ENCODE measurements at places on chromosomes 4 and X.

- no peak for DNase-seq
Measured at GRCh38 chr4:128334256-128334655, 46.6 kb upstream of the PGRMC2 start.

DNA sequence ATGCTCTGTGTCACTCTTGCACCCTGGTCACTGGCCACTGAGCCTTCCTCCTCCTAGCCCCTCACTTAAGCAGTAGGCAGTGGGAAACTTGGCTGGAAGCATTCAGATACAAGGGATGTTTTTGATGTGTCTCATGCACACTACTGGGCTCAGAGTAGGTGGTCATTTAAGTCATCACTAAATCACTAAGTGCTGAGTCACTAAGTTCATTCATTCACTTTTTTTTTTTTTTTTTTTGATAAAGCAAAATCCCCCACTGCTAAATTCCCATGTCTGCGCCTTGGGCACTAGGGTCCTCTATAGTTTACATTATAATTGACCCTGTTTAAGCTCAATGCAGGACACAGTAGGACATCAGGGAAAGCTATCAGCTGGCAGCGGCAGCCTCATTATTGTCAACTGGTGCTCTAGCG lies 182.4 kb upstream of the MBNL3 start:
- DNase-seq: no peak

GRCh38 chrX:17990532-17990931 lies 129.4 kb upstream of the RAI2 start:
- no peak for DNase-seq

GRCh38 chrX:113510586-113510985 lies 670.0 kb upstream of the AMOT start:
- DNase-seq: no peak

GRCh38 chr4:158314756-158315487 lies 104.6 kb downstream of the TMEM144 start:
- no peak for DNase-seq

DNA sequence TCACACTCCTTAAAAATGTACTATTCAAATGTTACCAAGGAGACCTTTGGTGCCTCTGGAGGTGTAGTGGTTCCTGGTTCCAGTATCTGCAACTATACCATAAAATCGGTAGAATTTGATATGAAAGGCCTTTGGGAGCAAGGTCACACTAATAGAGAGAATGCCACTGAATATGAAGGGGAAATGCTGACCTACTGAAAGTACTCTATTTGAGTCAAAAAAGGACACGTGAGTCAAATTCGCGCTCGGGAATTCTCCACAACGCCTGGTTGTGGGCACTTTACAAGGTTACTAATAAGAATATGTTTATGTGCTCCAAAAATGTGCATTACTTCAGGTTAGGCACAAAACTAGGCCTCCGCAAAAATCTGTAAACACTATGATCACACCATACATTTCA lies 39.5 kb upstream of the RELL1 start:
- no peak for DNase-seq

GRCh38 chr4:30901461-30902451 lies 181.6 kb downstream of the PCDH7 start:
- no peak for DNase-seq

DNA sequence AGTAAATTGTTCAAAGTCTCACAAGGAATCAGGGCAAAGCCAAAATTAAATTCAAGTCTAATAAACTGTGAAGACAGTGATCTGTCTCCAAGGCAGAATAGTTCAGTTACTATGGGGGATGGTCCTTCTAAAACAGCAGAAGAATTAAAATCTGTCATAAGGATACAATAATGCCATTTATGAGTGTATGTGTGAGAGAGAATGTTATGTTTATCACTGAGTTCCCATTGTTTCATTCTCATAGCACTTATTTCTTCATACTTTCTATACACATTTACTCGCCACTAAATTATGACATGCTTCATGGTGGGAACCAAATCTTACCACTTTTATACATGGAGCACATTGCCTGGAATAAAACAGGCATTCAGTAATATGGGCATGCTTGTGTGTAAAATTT lies 102.5 kb downstream of the AMMECR1 start:
- no peak for DNase-seq

DNA sequence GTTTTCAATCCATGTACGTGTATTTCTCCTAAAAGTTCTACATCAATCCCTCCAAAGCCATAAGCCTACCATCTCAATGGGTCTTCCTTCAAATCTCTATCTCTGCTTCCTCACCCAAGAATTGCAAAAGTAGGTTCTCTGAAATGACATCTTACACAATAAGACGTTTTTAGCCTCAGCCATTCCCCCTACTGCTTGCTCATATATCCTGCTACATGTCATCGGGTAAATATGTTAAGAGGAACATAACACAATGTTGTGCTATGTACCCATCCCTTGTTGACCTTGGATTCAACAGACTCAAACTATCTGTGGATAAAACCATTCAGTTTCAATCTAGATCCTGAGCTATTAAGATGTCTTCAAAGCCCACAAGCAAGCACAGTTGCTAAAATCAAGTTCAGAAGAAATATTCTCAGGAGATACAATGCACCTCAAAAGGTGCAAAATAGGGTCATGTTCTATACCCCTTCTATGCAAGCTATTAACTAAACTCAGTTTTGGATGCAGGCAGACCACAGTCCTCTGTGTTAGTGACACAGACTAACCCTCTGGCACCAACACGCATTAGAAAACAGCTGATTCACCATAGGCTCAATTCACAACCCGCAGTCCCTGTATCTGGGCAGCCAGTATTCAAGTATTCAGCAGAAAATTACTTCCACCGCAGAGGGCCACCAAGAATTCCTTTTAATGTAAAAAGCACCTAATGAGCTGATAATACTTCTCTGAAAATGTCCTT lies 56.8 kb downstream of the CD99L2 start:
- DNase-seq: no peak

- DNase-seq: no peak
Measured at GRCh38 chr4:184681916-184682315, 32.4 kb downstream of the PRIMPOL start.

- DNase-seq: peak; percentile 73
Measured at GRCh38 chr4:153249199-153250041, 45.2 kb downstream of the TRIM2 start.

GRCh38 chrX:45849261-45849862 lies 648.7 kb upstream of the DIPK2B start:
- no peak for DNase-seq

DNA sequence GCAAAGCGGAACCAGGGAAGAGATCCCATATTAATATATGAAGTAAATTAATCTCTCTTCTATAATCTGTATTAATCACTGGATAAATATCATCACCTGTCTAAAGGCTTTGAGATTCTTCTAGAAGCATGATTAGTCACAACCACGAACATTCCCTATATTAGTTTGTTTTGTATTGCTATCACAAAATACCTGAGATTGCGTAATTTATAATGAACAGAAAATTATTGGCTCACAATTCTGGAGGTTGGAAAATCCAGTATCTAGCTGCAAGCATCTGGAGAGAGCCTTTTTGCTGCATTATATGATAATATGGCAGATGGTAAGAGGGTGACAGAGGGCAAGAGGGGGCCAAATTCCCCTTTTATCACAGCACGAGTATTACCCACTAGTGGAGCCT lies 532.6 kb upstream of the EPHA5 start:
- DNase-seq: no peak

DNA sequence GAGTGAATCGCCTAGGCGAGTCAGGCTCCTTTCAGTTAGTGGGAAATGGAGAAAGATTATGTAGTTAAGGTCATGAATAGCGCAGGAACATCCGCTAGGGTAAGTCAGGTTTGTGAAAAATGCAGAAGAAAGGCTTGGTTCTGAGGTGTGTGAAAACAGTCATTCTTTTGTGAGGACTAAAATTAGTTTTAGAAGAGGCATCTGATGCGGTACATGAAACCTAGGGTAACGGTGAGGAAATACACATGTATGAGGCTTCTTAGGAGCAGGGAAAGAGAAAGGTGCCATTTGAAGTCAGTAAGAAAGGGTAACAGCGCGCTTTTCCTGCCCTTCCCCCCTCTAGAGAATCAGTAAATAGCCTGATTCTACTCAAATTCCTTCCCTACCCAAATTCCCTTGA lies 570 bp upstream of the RNF128 start:
- DNase-seq: no peak

- DNase-seq: no peak
Measured at GRCh38 chr4:21884615-21885014, 64.0 kb downstream of the KCNIP4 start.

DNA sequence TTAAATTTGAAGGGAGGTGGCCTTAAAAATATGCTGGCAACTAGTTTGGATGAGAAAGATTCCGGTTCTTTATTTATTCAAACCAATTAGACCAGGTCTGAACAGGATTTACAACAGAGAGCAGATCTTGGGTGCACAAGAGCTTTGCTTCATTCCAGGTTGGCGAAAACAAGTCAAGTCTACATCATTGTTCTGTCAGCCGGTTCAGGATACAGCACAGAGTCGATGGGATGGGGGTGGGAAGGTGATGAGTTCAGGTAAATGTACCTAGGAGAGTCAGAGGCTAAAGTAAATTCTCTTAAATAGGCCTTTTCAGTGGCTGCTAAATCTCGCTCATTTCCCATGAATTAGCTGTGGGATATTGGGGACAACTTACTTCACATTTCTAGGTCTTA lies 882 bp upstream of the STIM2 start:
- no peak for DNase-seq

- DNase-seq: no peak
Measured at GRCh38 chrX:129958814-129959492, 23.5 kb upstream of the BCORL1 start.

DNA sequence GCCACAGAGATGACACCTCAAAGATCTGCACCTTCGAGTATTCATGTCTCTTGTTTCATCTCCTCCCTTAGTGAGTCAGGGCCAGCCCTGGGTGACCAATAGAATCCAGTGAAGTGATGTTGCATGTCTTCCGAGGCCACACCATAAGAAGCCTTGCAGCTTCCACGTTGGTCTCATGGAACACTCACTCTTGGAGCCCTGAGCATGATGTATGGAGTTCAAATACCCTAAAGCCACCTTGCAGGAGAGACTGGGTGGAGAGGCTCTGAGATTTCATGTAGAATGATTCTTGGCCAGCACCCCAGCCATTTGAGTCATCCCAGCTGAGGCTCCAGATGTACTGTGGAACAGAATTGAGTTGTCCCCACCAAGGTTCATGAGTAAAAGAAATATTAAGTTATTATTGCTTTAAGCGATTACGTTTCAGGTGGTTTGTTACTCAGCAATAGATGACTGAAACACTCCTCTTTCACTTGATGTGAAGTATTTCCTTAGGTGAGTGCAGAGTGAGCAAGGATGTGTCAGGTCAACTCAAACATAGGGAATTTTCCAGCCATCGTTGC lies 5.0 kb upstream of the RP2 start:
- no peak for DNase-seq

DNA sequence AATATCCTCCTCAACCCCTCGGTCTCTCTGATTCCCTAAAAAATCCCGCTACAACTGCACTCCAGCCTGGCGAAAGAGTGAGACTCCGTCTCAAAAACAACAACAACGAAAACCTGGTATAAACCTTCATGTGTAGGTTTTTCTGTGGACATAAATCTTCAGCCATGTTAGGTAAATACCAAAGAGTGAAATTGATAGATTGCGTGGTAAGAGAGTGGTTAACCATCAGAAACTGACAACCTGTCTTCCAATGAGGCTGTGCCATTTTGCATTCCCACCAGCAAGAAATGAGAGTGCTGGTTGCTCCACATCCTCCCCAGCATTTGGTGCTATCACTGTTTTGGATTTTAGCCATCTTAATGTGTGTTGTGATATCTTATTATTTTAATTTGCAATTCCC lies 10.9 kb downstream of the TBC1D19 start:
- DNase-seq: no peak

GRCh38 chr4:94803181-94803580 lies 45.4 kb downstream of the BMPR1B start:
- no peak for DNase-seq

DNA sequence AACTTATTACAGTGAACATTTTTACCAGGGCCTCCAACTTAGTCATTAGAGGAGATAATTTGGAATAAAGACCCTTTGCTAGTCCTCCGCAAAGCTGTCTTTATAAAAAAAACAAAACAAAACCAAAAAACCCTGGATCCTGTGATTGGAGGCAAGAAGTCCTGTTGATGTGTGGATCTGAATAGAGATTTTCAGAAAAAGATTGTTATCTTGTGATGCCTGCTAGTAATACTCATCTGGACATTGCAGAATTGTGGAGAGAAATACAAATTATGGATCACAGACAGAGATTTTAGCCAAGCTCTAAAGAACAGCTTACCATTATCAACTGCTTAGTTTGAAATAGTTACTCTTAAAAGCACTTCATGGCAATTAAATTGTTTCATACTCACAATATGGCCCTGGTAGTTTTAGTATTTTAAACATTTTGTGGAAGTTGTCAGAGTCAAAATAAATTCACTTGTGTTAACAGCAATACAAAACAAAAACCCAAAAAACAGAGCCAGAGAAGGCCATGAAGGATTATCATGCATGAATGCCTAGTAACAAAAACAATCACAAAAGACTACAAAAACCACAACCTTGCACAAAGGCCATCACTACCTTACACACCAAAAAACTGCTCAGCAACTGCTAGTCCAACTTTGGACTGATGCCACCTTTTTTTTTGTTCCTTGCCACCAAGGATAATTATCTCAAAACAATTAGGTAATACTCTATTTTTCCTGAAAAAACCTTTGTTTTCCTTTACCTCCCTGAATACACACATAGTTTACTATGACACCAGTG lies 514.5 kb upstream of the SLIT2 start:
- DNase-seq: no peak

All from stimulated activated CD8-positive, alpha-beta memory T cell treated with anti-CD3 and anti-CD28 coated beads, Interleukin-2, amount 100 ng/mL, for 48 hours (primary cell).